Tibial artery (tissue), 4 donors: ENCODE measurements at places on chromosomes 11 and 22.

DNA sequence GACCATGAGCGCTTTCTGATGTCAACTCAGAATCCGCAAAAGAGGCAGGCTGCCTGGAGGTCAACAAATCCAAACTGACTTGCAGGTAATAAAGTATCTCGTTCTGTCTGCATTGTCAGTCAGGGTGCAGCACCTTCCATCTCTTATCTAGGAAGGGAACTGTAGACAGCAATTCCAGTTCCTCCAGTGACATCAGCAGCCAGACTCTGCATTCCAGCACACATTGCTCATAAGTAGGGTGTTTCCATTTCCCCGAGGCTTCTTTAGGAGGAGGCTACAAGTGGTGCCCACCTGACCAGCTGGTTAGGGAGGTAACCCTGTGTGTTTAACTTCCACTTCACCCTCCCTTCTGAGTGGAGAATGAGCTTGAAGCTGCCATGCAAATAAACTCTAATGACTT lies 53.3 kb downstream of the NTM start:
- no peaks in the 10 kb centered on the region for H3K4me1 ChIP-seq
- H3K27ac ChIP-seq = no peak overlapping the region
- H3K27me3 ChIP-seq = no peaks in the 10 kb centered on the region
- H3K36me3 ChIP-seq = no peaks in the 10 kb centered on the region
- H3K4me3 ChIP-seq = no peak overlapping the region

- no peak overlapping the region for H3K4me3 ChIP-seq
- H3K36me3 ChIP-seq = no peaks in the 10 kb centered on the region
- no peak for DNase-seq
- H3K27ac ChIP-seq = no peak overlapping the region
Observed at GRCh38 chr11:20966489-20966888, 297.1 kb downstream of the NELL1 start.

DNA sequence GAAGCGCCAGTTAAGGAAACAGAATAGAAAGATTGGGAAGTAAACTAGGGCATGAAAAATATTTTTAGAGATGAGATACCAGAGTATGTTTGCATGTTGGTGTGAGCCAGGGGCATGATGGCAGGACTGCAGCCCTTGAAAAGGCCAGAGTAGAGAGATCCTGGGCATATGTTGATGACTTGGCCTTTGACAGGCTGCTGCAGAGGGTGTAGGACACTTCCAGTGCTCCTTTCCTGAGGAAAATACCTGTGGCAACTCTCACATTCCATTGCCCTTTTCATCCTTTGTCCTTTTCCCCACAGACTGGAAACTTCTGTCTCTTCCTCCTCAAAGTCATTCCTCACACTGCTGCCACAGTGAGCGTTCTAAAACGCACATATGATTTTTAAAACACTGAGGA lies 150.7 kb upstream of the CCDC90B start:
- no peaks in the 10 kb centered on the region for H3K27me3 ChIP-seq
- H3K27ac ChIP-seq = no peak overlapping the region
- H3K36me3 ChIP-seq = no peaks in the 10 kb centered on the region
- no peaks in the 10 kb centered on the region for H3K4me1 ChIP-seq
- DNase-seq = no peak

GRCh38 chr11:10379871-10380568 lies 75.0 kb upstream of the AMPD3 start:
- H3K4me1 ChIP-seq = no peaks in the 10 kb centered on the region
- H3K27me3 ChIP-seq = no peaks in the 10 kb centered on the region
- DNase-seq = no peak
- H3K4me3 ChIP-seq = no peak overlapping the region

DNA sequence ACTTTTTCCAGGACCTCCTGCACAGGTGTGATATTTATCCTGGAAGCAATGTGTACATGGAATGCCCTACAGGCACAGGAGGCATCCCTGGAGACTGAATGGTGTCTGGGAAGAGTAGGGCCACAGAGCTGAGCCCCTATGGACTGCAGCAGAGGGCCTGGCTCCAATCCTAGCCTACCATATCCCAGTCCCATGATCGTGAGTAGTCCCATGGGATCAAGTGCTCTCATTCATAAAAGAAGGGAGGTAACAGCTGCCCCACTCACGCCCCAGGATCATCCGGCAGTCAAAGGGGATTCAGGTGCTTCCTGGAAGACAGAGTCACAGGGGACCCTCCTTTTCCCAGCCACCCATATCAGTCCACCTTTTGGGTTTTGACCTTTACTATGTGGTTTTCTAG lies 24.0 kb downstream of the ANKK1 start:
- H3K27me3 ChIP-seq = no peaks in the 10 kb centered on the region
- no peak overlapping the region for H3K4me3 ChIP-seq
- no peaks in the 10 kb centered on the region for H3K36me3 ChIP-seq
- no peak overlapping the region for H3K27ac ChIP-seq
- DNase-seq = no peak

DNA sequence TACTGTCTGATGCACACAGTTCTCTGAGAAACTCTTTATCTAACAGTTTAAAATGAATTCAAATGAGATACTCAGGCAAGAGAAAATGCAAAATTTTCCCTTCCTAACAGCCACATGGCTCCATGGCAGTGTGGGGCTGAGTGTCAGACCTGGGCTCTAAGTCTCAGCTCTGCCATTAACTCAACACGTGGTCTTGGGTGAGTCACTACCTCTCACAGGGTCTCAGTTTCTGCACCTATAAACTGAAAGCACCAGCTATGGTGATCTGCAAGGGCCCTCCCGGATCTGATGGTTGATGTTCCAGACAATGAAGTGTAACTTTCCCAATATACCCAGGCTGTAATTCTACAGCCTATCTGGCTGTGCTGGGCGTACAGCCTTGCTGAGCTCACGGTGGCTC lies 70.5 kb downstream of the KCNC1 start:
- H3K36me3 ChIP-seq = no peaks in the 10 kb centered on the region
- no peaks in the 10 kb centered on the region for H3K27me3 ChIP-seq
- H3K4me3 ChIP-seq = no peak overlapping the region
- H3K27ac ChIP-seq = no peak overlapping the region
- no peak for DNase-seq
- H3K4me1 ChIP-seq = no peaks in the 10 kb centered on the region

DNA sequence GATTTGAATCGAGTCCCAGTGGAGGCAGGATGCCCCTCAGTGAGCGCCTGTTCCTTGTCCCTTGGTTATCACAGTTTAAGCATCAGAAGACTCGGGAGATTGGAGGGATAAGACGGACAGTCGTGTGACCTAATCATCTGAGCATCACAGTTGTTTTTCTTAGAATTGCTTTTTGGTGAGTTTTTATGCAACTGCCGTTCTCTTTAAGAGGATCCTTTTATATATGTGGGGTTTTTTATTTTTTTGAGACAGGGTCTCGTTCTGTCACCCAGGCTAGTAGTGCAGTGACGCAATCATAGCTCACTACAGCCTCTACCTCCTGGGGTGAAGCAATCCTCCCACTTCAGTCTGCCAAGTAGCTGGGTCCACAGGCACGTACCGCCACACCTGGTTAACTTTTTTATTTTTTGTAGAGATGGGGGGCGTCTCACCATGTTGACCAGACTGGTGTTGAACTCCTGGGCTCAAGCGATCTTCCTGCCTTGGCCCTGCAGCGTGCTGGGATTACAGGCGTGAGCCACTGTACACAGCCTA lies 16.5 kb downstream of the NUP50 start:
- H3K36me3 ChIP-seq = peaks cover 88% of the 10 kb centered on the region
- no peak overlapping the region for H3K4me3 ChIP-seq

GRCh38 chr11:14299921-14300320 lies 59.1 kb downstream of the RRAS2 start:
- no peak overlapping the region for H3K4me3 ChIP-seq
- no peak overlapping the region for H3K27ac ChIP-seq
- no peak for DNase-seq
- H3K36me3 ChIP-seq = no peaks in the 10 kb centered on the region
- no peaks in the 10 kb centered on the region for H3K4me1 ChIP-seq

DNA sequence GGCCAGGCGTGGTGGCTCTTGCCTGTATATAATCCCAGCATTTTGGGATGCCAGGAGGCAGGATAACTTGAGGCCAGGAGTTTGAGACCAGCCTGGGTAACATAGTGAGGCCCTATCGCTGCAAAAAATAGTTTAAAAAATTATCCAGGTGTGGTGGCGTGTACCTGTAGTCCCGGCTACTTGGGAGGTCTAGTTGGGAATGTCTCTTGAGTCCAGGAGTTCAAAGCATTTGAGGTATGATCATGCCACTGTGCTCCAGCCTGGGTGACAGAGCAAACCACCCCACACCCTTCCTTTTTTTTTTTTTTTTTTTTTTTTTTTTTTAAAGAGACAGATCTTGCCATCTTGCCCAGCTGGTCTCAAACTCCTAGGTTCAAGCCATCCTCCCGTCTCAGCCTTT lies 16.8 kb downstream of the CBL start:
- DNase-seq = no peak
- H3K36me3 ChIP-seq = no peaks in the 10 kb centered on the region
- H3K4me1 ChIP-seq = no peaks in the 10 kb centered on the region
- no peak overlapping the region for H3K4me3 ChIP-seq

DNA sequence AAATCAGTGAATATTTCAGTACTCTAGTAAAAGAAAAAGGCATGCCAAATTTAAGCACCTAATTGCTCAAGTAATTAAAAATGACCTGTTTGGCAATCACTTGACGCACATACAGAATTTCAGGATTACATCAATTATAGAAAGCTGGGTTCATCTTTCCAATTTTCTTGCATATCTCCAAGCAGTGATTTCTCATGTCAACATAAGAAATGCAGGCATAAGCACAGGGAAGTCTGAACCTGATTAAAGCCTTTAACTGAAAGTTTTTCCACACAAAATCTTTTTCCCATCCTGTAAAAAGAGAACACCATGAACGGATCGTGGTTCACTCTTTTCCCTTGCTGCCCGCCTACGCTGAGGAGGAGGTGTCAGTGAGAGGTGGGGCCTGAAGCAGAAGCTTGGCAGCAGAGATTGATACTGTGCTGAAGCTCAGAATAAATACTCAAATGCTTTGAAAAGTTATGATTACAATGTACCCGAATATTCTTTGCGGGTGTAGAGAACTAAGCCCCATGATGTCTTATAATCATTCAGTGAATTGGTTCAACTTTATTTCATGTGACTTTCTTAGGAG lies 704.1 kb upstream of the CCDC90B start:
- H3K27ac ChIP-seq = no peak overlapping the region
- H3K4me1 ChIP-seq = no peaks in the 10 kb centered on the region
- no peaks in the 10 kb centered on the region for H3K36me3 ChIP-seq
- no peaks in the 10 kb centered on the region for H3K27me3 ChIP-seq
- H3K4me3 ChIP-seq = no peak overlapping the region

- no peak overlapping the region for H3K4me3 ChIP-seq
- no peaks in the 10 kb centered on the region for H3K36me3 ChIP-seq
- no peaks in the 10 kb centered on the region for H3K4me1 ChIP-seq
- no peak overlapping the region for H3K27ac ChIP-seq
Observed at GRCh38 chr11:120392314-120392713, 56.1 kb downstream of the ARHGEF12 start.

GRCh38 chr11:112465433-112466024 lies 204.9 kb upstream of the PLET1 start:
- no peaks in the 10 kb centered on the region for H3K36me3 ChIP-seq
- no peak overlapping the region for H3K27ac ChIP-seq
- no peak overlapping the region for H3K4me3 ChIP-seq
- H3K27me3 ChIP-seq = no peaks in the 10 kb centered on the region
- DNase-seq = no peak
- no peaks in the 10 kb centered on the region for H3K4me1 ChIP-seq

- no peaks in the 10 kb centered on the region for H3K27me3 ChIP-seq
- no peak overlapping the region for H3K4me3 ChIP-seq
- H3K4me1 ChIP-seq = peaks cover 17% of the 10 kb centered on the region
- no peak overlapping the region for H3K27ac ChIP-seq
Observed at GRCh38 chr22:29004647-29005371, 56.8 kb downstream of the C22orf31 start.

- no peak for DNase-seq
- no peaks in the 10 kb centered on the region for H3K27me3 ChIP-seq
- no peak overlapping the region for H3K27ac ChIP-seq
- H3K4me3 ChIP-seq = no peak overlapping the region
- H3K4me1 ChIP-seq = no peaks in the 10 kb centered on the region
Observed at GRCh38 chr11:33475993-33476392, 218.8 kb downstream of the HIPK3 start.

- no peak overlapping the region for H3K27ac ChIP-seq
- no peaks in the 10 kb centered on the region for H3K36me3 ChIP-seq
- no peaks in the 10 kb centered on the region for H3K4me1 ChIP-seq
- H3K4me3 ChIP-seq = no peak overlapping the region
Observed at GRCh38 chr11:45060707-45061106, 85.7 kb upstream of the PRDM11 start.

- H3K4me1 ChIP-seq = peaks cover 17% of the 10 kb centered on the region
- H3K4me3 ChIP-seq = no peak within 1 kb of the TSS
- no peaks in the 10 kb centered on the region for H3K36me3 ChIP-seq
- H3K27me3 ChIP-seq = no peaks in the 10 kb centered on the region
Observed at GRCh38 chr11:27040302-27041115, at the start of gene BBOX1. TSS of gene BBOX1 (plus strand) at chr11:27040815. CDS start at chr11:27055431, 14,616 bp downstream.

DNA sequence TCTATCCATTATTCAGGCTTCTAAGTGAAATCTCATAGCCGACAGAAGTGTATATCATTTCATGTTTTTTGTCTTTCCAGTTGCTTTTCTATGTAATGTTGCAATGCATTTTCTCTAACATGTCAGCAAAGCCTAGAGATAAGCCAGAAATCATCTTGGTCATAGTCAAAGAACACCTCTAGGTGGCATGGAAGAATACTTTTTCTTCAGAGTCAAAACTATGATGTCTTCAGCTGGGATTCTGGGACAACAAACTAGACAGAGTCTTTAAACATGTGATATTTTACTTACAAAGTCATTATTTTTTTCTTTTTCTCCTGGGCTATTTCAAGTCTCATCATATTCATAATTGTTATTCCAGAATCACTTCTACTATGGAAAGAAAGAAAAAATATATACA lies 4.4 kb downstream of the GAS2 start:
- peaks cover 15% of the 10 kb centered on the region for H3K27me3 ChIP-seq
- H3K4me1 ChIP-seq = no peaks in the 10 kb centered on the region
- DNase-seq = no peak
- H3K27ac ChIP-seq = no peak overlapping the region
- H3K36me3 ChIP-seq = no peaks in the 10 kb centered on the region

- H3K4me3 ChIP-seq = peak overlapping the region; percentile 95
- H3K27me3 ChIP-seq = no peaks in the 10 kb centered on the region
- H3K36me3 ChIP-seq = peaks cover 5% of the 10 kb centered on the region
- H3K27ac ChIP-seq = peak overlapping the region; percentile 90
- H3K4me1 ChIP-seq = peaks cover 59% of the 10 kb centered on the region
- DNase-seq = no peak
Observed at GRCh38 chr22:50243685-50244419, 971 bp downstream of the TUBGCP6 start.

DNA sequence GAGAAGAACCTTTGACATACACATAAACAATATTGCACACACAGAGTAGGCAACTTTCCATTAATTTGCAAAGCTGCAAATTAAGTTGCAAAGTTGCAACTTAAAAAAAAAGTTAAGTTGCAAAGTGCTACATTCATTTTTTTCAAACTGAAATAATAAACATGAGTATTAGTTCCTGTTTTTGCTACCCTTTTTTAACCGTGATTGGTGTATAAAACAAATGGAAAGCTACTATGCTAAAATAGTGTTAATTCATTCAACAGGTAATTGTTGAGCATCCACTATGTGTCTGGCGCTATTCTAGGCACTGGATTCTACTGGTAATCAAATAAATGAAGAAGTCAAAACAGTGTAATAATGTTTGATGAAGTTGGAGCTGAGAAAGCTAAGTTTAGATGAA lies 8.1 kb downstream of the ZFP91 start:
- no peaks in the 10 kb centered on the region for H3K4me1 ChIP-seq
- H3K36me3 ChIP-seq = peaks cover 7% of the 10 kb centered on the region
- no peak overlapping the region for H3K27ac ChIP-seq
- no peaks in the 10 kb centered on the region for H3K27me3 ChIP-seq
- no peak overlapping the region for H3K4me3 ChIP-seq
